Naive thymus-derived CD4-positive, alpha-beta T cell (primary cell): ENCODE measurements at places on chromosomes 12 and 14.
A peak's percentile ranks its signal among the peaks of the same experiment; 100 is the strongest.

DNA sequence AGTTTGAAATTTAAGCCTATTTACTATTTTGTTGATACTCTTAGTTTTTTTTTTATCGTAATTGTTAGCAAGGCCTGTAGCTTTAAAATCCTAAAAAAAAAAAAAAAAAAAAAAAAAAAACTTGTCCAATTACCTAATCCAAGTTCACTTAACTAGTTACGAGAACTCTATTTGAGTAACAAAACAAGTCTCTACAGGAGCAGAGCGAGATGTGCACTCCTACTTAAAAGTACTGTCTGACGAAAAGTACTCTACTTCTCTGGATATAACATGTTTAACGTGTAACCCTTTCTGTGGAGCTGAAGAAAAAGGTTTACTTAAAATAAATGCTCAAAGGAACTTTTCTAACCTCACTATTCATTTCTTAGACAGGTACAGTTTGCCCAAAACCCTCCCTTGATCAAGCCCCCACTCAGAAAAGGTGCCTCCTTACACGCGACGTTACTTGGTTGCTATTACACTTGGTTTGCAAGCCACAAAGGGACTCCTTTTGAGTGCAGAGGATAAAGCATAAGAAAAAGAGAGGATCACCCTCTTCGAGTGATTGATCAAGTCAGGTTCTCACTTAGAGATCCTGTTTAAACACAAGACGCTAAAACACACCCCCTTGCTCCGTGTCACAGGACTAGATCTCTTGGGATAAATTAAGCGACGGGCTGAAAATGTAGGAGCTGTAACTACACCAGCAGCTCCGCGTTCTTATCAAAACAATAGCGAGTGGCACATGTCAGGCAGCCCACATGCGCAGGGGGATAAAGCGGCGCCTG lies 2.2 kb downstream of the BAZ1A start:
- DNase-seq, result peak; percentile 50

GRCh38 chr14:32343926-32344430 lies 14.9 kb downstream of the AKAP6 start:
- DNase-seq, result no peak

DNA sequence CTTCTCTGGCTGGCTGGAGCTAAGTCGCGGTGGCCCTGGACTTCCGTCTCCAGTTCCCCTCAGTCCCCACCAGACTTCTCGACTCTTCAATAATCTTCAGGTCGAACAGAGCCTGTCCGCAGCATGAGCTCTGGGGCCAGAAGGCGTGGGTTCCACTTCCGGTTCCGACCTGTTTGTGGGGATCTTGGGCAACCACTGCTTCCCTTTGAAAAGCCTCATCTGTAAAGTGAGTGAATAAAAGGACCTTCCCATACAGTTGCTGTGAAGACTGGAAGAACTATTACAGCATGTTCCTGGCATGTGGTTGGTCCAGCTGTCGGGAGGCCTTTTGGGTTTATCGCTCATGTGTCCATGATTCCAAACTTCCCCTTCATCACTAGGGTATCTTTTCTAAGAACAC lies 19.4 kb downstream of the ADGRD1 start:
- no peak for DNase-seq

DNA sequence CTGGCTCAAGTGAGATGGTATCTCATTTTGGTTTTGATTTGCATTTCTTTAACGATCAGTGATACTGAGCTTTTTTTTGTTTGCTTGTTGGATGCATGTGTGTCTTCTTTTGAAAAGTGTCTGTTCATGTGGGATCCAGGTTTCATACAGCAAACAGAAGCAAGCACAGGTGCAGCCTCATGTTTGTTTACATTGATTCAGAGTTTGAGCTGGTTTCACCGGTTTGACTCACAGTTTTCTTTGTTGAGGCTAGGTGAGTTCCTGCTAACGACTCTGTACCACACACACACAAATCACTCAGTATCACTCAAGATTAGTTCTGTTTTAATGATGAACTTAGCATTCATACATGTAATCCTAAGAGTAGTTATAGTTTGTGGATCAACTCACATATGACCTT lies 3.7 kb downstream of the OR10G2 start:
- DNase-seq, result no peak

DNA sequence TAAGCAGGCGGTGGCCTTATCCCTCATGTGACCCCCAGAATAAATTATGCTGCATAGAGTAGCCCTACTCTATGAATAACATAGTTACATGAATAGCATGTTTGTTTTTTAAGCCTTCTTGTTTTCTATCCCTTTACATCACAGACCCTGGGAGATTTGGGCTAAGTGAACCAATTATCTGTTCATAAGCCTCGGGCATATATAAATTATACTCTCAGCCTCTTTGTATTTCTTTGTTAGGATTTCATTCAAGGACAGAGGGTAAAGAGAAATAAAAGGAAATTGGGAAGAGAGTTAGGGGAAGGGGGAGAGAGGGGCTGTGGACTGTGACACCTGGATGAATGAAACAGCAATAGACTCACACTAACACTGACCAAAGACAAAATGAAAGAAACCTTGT lies 35.3 kb upstream of the RTRAF start:
- no peak for DNase-seq

DNA sequence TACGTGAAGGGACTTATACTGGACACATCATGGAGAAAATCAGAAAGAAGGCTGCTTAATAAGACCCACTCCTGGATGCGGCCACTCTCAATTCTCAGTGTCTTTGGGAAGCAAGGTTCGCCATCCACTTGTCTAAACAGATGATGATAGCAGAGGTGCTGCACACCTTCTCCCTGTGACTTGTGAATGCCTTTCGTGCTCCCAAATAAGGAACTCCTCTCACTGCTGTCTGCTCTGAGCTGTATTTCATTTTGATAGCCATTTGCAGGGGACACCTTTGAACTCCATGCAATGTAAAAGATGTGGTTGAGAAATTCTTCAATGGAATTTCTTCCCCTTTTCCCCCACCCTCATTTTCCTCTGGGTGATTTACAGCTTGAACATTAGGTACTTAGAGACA lies 11.6 kb downstream of the RMST start:
- DNase-seq, result no peak

DNA sequence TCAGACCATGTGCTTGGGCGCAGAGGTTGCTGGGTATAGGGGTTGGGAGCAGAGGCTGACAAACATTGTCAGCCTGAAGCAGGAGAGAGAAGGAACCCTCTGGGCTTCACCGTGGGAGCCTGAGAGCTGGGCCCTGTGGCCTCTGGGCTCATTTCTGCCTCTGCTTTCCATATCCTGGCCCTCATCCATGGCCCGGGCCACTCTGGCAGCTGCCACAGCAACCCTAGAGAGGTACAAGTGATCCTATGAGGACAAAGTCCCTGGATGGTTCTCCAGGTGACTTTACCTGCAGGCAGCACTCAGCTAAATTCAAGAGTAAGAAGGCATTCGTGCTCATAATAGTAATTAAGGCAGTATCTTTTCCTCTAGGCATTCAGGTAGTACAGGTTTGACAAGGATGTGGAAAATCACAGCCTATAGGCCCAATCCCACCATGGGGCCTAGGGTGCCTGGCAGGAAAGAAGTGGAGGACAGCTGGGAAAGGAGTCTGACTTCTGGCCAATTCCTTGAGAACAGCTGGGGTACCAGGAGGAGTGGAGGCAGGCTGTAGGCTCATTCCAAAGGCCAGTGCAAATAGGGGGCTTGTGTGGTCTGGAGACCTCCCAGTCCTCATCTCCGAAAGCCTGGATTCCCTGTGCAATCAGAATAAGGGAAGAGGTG lies 3.6 kb upstream of the TTC7B start:
- DNase-seq, result no peak

GRCh38 chr12:69701826-69702225 lies 2.7 kb upstream of the BEST3 start:
- no peak for DNase-seq

DNA sequence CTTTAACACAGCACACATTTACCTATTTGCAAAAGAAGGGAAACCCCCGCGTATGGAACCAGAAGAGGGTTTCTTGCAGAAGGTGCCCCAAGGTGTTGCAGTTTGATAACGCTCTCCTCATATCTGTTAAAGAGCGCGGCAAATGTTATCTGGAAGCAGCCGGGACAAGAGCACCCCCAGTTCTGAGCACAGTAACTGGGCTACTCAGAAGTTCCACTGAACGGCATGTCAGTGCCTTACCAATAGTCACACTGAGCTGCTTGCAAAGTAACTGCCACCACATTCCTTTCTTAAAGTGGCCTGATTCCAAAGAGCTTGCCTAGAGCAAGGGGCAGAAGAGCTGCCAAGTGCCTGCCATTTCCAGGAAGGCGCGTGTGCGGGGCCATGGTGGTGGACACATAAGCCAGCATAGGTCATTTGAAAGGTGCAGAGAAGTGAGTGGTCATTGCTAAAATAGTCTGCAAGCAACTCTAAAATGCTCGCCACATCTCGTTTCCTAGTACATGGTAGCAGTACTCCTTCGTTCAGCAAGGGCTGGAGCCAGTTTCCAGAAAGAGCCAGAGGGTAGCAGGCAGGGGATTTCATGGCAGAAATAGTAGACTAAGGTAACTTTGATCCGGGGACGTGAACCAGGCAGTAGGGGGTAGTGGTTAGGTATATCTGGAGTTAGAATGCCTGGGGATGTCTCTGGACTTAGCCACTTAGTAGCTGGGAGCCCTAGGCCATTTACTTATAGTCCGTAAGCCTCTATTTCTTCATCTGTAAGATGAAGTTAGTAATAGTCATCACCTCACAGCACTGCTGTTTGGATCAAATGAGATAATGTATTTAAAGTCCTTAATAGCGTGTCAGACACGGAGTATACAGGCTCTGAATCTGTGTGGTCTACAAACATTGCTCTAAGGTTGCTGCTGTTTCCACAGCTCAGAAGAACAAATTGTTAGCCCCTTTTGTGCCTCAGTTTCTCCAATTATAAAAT lies 37.6 kb downstream of the SPTB start:
- no peak for DNase-seq

GRCh38 chr12:122227341-122227740 lies 1.5 kb upstream of the DIABLO start:
- DNase-seq, result no peak

DNA sequence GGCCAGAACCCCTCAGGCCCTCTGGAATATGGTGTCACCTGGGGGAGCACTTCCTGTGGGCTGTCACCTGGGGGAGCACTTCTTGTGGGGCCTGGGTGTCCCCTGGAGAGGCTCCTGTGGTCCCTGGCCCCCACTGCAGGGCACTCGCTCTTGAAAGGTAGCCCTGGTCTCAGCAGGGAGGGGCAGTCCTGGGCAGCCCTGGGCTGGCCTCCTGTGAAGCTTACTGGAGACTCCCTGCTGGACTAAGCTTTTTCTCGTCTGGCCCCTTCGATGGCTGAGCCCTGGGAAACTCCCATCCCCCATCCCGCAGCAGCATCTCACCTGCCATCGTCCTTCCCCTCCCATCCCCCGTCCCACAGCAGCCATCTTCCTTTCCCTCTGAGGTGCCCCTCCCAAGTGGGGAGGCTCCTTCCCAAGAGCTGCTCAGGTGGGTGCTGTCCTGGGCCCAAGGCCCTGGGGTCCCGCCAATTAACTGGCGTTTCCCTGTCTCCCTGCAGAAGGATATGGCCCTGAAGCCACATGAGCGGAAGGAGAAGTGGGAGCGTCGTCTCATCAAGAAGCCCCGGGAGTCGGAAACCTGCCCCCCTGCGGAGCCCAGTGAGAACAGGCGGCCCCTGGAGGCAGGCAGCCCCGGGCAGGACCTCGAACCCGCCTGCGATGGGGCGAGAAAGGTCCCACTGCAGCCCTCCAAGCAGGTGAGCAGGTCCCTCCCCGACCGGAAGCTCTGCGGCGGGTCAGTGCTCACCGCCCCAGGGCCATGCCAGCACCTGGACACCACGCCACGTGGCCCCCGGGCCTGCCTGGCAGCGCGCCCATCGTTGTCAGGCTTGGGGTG lies 17.9 kb downstream of the FBRSL1 start:
- DNase-seq, result no peak

GRCh38 chr14:28247491-28247890 lies 519.1 kb upstream of the FOXG1 start:
- DNase-seq, result no peak

- no peak for DNase-seq
Observed at GRCh38 chr12:107492393-107493134, 193.0 kb upstream of the PWP1 start.

DNA sequence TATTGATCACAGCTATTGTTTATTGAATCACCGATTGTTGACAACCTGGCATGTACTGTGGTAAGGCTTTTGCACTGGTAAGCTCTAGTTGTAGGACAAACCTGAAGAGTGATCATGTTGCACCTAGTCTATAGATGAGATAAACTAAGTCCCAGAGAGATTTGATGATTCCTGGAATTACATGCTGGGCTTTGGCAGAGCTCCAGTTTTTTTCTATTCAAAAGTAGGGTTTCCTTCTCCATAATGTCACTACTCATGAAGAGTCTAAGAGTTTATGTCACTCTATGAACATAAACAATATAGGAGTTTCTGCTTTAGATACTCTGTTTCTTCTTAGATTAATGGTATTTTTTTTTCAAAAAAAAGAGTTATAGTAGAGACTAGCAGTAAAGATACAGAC lies 72.0 kb downstream of the BMP4 start:
- DNase-seq, result no peak

DNA sequence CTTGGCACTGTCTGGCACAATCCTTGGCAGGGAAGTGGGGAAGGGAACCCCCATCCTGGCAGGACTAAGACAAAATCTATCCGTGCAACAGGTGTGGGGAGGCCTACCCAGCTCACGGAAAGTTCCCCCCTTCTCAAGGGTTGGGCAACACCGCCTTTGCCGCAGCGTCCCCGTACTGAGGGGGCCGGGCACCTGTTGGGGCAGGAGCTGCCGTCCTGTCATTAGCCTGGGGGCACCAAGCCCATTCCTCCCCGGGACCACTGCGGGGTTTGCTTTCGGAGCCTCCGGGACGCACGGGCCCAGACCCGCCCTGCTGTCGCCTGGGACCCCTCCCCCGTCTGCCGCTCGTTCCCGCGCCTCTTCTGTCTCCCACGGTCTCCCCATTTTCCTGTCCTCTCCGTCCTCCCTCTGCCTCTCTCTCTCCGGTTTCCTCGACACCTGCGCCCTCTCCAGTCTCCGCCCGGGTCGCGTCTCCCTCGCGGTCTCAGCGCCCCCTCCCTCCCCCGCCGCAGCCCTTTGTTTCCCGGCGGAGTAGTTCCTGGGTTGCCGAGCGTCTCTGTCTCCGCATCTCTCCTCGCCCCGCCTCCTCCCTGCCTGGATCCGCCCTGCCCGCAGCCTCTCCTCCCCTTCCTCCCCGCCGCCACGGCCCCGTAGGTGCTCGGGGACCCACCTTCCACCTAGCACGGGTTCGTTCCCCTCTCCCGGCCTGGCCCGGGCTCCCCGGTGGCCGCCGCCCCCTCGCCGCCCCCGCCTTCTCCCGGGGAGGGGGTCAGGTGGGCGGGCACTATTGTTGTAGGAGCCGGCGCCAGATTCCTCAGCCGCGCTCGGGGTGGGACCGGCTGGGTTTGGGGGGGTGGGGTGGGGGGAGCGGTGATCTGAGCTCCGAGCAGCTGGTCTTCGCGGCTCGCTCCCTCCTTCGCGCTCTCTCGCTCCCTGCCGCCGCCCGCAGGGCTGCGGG lies at the start of gene CACNB3:
Gene CACNB3 (plus strand): TSS at position 624 of the 958 bp plus-strand sequence. CDS start 434 bp downstream, outside the sequence.
- DNase-seq, result peak; percentile 70

GRCh38 chr12:6754411-6754810 lies 1.5 kb upstream of the MLF2 start:
- no peak for DNase-seq

DNA sequence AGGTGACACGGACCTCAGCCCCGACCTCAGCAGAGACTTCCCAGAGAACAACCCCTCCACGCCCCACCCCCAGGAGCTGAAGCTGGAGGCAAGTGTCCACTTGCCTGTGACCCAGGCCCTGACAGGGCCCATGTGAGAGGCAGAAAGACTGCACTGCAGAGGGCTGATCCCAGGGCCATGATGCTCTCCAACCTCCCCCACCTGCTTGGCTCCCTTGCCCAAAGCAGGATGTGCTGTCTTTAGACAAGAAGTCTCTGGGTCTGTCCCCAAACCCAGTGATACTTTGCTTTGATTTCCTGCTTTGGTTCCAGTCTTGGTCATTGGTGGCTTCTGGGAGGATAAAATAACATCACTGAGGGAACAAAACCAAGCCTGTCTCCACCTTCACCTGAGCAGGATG lies 59.4 kb downstream of the BCL11B start:
- no peak for DNase-seq
